ENCODE measurements at places on chromosomes 11 and 22. TPM values are rescaled to one million over a fixed set of nuclear protein-coding genes. Genes with fewer than 3 reads are reported as not detected.

DGCR8 gene
- total RNA-seq = 16.2 TPM

OR51T1 gene
- not detected for total RNA-seq

MSANTD4 gene
- 3.1 TPM for total RNA-seq

LRP4 gene
- total RNA-seq = 2.5 TPM
